Heart right ventricle (tissue), 16 donors: ENCODE measurements at places on chromosomes 7 and 10.

DNA sequence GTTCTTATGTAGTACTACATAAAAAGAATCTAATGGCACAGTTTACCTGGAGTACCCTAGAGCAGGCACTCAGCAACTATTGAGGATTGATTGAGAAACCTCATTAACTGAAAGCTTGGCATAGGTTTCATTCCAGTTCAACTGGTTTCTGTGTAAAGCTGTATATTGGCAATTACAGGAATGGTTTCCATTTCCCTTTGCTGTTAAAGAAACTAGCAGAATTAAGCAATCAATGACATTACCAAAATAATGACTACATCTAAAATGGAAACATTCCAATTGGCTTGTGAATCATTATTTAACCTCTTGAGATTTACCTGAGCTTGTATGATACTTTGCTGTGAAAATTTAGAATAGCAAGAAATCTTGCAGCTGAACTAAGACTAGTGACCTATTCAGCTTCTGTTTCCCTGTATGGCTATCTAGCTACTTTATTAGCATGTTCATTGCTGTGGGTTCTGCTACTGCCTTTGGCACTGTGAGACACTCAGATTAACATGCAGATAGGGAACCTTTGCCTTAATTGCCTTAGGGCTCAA is 33.5 kb upstream of the CADPS2 start:
- DNase-seq, result no peak

DNA sequence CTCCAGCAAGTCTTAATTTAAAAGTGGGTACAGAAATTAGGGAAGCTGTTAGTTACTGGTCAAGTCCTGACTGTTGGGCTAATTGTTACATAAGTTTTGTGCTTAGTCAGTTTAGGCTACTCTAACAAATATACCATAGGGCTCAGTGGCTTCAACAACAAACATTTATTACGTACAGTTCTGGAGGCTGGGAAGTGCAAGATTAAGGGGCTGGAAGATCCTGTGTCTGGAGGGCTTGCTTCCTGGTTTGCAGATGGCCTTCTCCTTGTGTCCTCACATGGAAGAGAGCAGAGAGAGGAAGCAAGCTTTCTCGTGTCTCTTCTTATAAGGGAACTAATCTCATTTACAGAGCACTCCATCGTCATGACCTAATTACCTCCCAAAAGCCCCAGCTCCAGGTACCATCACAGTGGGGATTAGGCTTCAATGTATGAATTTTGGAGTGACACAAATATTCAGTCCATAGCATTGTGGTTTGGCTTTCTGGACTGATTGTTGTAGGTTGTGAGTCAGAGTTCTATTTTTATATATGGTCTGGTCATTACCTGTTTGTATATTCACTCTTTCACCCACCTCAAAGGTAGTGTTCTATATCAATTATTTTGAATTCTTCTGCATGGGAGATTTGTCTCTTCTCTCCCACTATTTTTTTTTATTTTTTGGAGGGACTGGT is 17.1 kb downstream of the ST7 start:
- DNase-seq, result no peak

GRCh38 chr7:67423065-67423464 is 426.4 kb downstream of the TYW1 start:
- no peak for DNase-seq

GRCh38 chr7:33982425-33982786 is 77.1 kb downstream of the BMPER start:
- DNase-seq, result no peak

DNA sequence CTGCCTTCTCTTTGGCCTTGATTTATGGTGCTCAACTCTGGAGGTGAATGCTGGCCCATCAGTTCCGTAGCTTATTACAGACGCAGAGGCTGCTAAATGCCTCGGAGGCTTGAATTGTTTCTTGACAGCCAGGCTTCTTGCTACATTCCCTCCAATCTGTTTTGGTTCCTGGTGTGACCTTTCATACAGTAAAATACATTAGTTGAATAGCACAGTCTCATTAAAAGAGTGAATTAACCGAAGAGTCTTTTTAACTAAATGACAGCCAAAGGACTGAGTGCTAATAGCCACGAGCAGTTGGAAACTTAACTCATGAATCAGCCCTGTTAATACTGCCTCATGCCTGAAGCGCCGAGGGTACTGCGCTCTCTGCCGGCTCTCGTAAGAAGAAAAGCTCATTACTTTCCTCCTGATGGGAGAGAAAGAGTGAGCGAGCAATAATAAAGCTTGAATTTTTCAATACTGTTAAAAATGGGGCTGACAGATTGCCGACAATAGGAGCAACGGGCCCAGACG is 236.4 kb upstream of the GPR26 start:
- DNase-seq, result no peak

- no peak for DNase-seq
Measured at GRCh38 chr7:156753630-156754029, 113.1 kb downstream of the RNF32 start.

- no peak for DNase-seq
Measured at GRCh38 chr7:31443457-31443856, 70.4 kb upstream of the ITPRID1 start.

DNA sequence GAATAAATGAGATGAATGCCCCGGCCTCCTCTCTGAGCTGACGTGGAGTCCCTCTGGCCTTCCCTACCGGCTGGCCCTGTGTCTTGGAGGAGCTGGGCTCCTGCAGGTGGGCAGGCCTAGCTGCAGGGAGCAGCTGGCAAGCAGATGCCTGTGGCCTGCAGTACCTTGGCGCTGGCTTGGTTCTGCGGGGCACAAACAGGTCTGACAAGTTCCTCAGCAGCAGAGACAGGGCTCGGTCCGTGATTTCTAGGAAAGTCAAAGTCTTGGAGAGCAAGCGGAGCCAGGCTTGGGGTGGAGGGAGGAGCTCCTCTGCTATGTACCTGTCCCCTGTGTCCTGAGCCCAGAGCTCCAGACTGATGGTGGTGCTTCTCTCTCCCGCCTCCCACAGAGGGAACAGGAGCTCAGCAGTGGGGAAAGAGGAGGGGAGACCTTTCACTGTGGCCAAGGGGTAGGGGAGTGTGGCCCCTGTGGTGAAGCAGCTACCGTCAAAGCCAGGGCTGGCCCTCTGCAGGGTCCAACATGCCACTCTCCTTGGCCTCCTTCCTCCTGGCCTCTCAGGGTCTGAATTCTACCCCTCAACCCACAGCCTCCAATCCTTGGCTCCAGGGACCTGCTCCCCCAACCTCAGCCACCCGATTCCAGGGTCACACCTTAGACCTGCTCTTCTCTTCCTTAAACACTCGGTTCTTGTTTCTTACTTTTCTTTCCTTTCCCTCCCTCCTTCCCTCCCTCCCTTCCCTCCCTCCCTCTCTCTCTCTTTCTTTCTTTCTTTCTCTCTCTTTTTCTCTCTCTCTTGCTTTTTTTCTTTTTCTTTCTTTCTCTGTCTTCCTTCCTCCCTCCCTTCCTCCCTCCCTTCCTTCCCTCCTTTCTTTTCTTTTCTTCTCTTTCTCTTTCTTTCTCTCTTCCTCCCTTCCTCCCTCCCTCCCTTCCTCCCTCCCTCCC is 20.1 kb downstream of the MYL10 start:
- no peak for DNase-seq

- no peak for DNase-seq
Measured at GRCh38 chr7:121339082-121339481, 10.3 kb downstream of the WNT16 start.

- no peak for DNase-seq
Measured at GRCh38 chr10:123643315-123643714, 22.8 kb upstream of the GPR26 start.
